ENCODE measurements at places on chromosomes 16 and 17.
A peak's percentile ranks its signal among the peaks of the same experiment; 100 is the strongest.

GRCh38 chr17:39617446-39618245 is 9.1 kb upstream of the PPP1R1B start:
- peaks cover 89% of the 10 kb centered on the region for H3K27me3 ChIP-seq
- no peaks in the 10 kb centered on the region for H3K36me3 ChIP-seq
- peak overlapping the region; percentile 72 for H3K4me3 ChIP-seq
- H3K4me1 ChIP-seq: peaks cover 2% of the 10 kb centered on the region

DNA sequence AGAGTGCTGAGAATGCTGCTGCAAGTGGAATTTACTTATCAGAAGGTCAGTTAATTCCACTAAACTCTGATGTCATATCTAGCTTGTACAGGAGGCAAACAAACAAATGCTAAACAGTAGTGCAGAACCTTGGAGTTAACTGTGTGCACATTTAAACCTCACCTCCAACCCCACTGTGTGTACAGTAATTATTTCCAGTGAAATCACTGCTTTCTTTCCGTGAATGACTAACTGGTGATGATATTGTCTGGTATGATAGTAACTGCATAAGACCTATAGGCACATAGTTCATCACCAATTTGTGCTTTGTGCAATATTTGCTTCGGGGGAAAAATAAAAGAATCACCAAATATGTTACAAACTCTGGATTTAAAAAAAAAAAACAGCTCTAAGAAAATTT is 492.5 kb upstream of the HSBP1 start:
- no peaks in the 10 kb centered on the region for H3K4me1 ChIP-seq
- H3K27ac ChIP-seq: no peak overlapping the region
- no peaks in the 10 kb centered on the region for H3K36me3 ChIP-seq

DNA sequence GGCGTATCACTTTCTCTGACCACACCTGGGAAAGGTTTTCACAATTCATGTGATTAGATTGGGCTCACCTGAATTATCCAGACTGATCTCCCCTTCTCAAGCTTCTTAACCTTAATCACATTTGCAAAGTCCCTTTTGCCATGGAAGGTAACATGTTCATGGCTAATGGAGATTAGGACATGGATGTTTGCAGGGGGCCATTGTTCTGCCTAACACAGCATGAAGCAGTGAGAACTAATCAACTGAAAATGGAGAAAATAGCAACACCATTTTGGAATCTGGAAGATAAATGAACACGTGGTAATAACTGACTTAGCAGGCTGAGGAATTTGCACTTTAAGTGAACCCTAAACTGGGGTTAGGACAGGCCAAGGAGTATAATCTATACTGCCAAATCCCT is 25.0 kb upstream of the SBK1 start:
- H3K27me3 ChIP-seq: peaks cover 17% of the 10 kb centered on the region
- H3K4me3 ChIP-seq: no peak overlapping the region
- H3K4me1 ChIP-seq: peaks cover 4% of the 10 kb centered on the region
- H3K36me3 ChIP-seq: no peaks in the 10 kb centered on the region
- no peak for DNase-seq

DNA sequence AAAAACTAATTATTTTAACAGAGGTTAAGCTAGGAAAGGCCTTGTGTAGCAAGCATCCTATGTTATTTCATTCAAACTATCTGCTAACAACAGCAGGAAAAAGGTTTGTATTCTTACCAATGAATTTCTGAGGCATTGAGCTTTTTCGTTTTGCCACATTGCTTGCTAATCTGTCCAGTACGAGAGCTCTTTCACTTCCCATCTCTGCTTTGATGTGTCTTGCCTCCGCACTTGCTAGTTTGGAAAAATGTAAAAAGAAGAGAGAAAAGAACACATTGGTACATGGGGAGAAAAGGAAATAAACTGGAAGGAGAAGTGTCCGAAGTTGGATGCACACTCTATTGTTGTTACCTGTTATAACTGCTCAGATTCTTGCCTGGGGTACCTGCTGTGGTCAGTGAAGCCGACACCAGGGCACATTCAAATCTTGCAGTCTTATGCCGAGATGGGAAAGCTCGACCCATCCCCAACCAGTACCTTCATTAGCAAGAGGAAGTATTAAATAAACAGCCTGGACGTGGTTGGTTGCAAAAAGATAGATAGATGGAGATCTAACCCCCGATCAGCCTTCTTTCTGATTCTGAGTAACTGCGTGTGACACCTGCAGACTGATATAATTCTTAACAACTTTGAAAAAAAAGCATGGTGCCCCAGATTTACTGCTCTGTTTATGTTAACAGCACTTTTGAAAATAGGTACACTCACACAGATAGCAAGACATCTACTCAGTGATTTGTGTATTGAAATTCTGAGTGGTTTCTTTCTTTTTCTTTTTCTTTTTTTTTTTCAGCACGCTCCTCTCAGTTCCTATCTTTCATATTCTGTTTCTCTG is 40.0 kb downstream of the GRB7 start:
- no peak overlapping the region for H3K27ac ChIP-seq
- peaks cover 3% of the 10 kb centered on the region for H3K27me3 ChIP-seq
- H3K4me3 ChIP-seq: no peak overlapping the region
- H3K36me3 ChIP-seq: no peaks in the 10 kb centered on the region
- H3K4me1 ChIP-seq: peaks cover 39% of the 10 kb centered on the region

- H3K36me3 ChIP-seq: peaks cover 22% of the 10 kb centered on the region
- no peak overlapping the region for H3K4me3 ChIP-seq
- DNase-seq: no peak
- H3K27me3 ChIP-seq: no peaks in the 10 kb centered on the region
- H3K27ac ChIP-seq: no peak overlapping the region
These were observed 52.7 kb downstream of the VMP1 start for GRCh38 chr17:59760160-59760559.

- peak; percentile 59 for DNase-seq
- no peak overlapping the region for H3K27ac ChIP-seq
- no peaks in the 10 kb centered on the region for H3K4me1 ChIP-seq
- peaks cover 2% of the 10 kb centered on the region for H3K27me3 ChIP-seq
These were observed 73.3 kb upstream of the MTMR4 start for GRCh38 chr17:58587713-58588117.

Data from mesothelial cell of epicardium (in vitro differentiated cells).